NCI-H345 (cell line): ENCODE measurements at places on chromosomes 13 and 19.
A peak's percentile ranks its signal among the peaks of the same experiment; 100 is the strongest.

DNA sequence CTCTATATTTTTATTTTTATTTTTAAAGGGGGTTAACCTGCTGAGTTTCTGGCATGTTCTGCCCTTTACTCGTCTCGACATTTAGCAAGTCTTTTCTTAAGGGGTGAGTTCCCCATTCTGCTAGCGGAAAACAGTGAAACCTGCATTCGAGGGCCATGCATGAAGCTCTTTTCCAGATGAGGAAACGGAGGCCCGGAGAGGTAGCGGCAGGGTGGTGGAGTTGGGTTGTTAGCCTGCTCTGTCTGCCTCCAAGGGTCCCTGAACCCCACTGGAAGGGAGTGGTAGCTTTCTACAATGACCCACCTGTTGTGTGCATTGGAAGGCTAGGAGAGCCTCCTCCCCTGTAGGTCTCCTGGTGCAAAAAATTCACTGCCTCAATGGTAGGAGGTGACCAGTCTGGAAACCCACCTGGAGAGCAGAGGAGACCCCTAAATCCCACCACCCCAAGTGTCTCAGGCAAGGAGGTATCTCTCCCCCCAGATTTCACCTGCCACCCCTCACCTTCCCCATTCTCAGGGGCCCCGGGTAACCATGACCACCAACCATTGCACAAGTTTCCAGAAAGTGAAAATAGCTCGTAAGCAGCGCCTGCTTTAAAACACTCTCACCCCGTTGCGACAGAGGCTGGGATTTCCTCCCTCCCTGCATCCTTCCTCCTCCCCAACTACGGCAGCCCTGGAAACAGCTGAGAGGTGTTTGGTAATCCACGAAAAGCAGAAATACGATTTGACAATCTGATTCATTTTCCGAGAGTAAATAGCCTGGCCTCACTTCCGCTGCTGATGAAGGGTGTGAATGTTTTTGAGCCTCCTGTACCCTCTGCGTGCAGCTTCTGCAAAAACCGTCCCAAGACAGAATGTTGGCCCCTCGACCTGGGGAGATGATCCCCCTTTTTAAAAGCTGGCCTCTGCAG, 3.5 kb downstream of the KLF2 start:
- no peak for DNase-seq

- DNase-seq = no peak
Observed at GRCh38 chr13:24042710-24043440, 117.6 kb upstream of the SPATA13 start.

GRCh38 chr19:4717191-4717965, 6.3 kb downstream of the DPP9 start:
- peak; percentile 9 for DNase-seq

DNA sequence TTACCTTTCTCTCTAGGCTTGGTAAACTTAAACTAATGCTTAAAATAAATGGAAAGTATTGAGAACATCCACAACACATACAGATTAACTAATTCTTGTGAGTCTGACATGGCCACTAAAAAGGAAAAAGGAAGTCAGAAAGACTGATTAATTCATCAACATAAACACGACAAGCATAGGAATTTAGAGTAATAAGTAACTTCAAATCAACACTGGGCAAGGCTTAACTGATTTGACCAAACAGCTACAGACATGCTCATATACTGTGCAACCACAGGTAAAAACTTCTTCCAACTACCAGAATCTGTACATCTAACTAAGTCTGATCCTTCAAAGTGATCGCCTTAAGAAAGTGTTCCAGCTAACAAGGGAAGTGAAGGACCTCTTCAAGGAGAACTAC, 20.5 kb downstream of the UGGT2 start:
- DNase-seq = no peak

DNA sequence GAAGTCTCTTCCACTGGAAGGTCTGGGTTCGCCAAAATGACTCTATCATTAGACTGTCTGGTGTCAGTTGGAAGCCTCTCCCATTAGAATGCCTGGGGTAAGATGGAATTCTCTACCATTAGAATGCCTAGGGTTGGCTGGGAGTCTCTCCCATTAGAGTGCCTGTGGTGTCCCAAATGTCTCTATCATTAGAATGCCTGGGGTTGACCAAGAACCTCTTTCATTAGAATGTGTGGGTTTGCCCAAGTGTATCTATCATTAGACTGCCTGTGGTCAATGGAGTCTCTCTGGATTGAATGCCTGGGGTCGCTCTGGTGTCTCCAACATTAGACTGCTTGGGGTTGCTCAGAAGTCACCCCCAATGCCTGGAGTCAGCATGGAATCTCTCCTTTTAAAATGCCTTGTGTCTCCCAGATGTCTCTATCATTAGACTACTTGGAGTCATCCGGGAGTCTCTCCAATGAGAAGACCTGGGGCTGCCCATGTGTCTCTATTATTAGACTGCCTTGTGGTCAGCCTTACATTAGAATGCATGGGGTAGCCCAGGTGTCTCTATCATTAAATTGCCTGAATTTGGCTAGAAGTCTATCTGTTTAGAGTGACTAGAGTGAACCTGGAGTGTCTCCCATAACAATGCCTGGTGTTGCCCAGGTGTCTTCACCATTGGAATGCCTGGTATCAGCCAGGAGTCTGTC, 1518.4 kb downstream of the UQCRFS1 start:
- DNase-seq = no peak

GRCh38 chr13:94228763-94229162, 250.7 kb downstream of the DCT start:
- DNase-seq = no peak

- DNase-seq = peak; percentile 91
Observed at GRCh38 chr19:47745010-47745901, at the start of gene NOP53. TSS of gene NOP53 (plus strand) at chr19:47745546. CDS start at chr19:47745560, 14 bp downstream.

DNA sequence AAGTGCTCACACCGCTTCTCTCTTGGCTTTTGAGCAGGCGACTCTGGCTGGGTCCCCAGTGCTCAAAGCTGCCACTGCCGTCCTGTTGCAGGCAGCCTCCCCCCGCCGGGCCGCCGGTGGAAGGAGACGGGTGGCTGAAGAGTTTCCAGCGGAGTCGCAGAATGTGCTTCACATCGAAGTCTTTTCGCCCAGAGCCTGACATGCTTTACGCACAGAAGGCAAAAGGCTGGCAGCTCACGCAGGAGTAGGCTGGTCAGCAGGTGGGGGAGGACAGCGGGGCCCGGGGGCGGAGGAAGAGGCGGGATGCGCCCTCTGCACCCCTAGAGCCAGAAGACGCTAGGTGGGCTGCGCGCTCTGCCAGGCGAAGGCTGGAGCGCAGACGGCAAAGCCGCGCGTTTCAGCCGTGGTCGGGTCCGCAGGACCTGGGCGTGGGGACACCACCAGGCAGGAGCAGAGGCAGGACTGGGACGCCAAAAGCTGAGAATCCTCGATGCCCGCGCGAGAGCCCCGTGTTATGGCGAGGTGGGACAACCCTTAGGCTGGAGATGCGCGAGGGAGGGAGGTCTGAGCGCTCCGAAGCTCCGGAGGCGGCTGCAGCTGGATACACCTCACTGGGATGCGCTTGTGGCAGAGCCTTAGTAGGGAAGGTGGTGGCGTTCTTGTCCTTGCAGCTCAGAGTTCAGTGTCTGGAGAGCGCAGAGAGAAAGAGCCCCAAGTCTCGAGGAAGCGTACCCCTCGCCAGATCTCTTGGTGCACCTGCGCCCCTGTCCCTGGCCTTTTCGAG, at the start of gene ATXN8OS:
ATXN8OS (plus strand) TSS at position 329 of the 784 bp plus-strand sequence.
- no peak for DNase-seq

- peak; percentile 31 for DNase-seq
Observed at GRCh38 chr19:49766930-49767299, at the start of gene AP2A1. TSS of gene AP2A1 (plus strand) at chr19:49767001. CDS start at chr19:49767134, 133 bp downstream.

DNA sequence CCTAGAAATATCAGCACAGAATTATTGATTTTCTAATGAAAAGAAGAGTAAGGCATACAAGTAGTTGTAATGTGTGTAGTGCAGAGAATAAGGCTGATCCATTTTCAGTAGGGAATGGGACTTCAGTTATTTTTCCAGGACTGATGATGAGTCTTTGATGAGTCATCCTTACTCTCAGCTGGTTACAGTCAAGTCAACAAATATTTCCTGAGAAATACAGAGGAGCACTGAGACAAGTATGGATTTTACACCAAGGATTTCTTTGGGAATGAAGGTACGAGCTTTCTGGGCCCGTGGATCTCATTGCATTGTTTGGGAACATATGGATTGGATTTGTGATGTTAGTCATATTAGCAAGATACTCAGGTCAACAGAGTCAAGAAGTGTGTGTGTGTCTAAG, 502.7 kb downstream of the FGF9 start:
- no peak for DNase-seq

GRCh38 chr13:47136504-47136941, 239.7 kb upstream of the HTR2A start:
- peak; percentile 44 for DNase-seq

GRCh38 chr19:29285187-29285687, 72.3 kb upstream of the UQCRFS1 start:
- no peak for DNase-seq

DNA sequence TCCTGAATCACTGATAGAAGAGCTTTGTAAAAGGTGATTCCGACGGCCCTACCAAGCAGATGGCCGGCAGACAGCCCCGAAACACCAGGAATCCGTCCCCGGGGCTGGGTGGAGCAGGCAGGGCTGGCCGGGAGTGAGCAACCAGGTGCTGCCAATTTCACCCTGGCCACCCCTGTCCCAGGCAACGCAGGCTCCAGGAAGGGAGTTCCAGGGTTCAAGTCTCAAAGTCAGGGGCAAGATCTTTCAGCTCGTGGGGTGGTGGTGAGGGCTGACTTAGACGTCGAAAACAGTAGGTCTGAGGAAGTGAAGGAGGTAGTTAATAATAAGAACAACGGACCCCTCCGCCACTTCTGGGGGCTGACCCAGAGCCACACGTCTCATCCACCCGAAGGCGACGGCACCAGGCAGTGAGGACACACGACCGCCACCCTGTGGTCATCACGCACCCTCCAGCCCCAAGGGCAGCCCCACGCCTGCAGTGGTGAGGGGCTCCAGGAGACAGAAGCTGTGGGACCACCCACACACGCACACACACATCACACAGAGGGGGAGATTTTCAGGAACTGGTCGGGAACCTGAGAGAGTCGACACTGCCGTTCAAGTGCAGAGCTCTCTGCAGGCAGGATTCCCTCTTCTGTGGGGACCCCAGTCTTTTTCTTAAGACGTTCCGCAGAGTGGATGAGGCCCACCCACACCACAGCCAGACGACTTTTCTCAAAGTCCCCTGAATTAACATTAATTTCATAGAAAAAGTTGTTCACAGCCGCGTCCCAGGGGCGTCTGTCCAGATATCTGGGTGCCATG, 67.2 kb downstream of the SPACA7 start:
- DNase-seq = no peak

GRCh38 chr19:4523306-4524110, 5.2 kb upstream of the PLIN4 start:
- no peak for DNase-seq

DNA sequence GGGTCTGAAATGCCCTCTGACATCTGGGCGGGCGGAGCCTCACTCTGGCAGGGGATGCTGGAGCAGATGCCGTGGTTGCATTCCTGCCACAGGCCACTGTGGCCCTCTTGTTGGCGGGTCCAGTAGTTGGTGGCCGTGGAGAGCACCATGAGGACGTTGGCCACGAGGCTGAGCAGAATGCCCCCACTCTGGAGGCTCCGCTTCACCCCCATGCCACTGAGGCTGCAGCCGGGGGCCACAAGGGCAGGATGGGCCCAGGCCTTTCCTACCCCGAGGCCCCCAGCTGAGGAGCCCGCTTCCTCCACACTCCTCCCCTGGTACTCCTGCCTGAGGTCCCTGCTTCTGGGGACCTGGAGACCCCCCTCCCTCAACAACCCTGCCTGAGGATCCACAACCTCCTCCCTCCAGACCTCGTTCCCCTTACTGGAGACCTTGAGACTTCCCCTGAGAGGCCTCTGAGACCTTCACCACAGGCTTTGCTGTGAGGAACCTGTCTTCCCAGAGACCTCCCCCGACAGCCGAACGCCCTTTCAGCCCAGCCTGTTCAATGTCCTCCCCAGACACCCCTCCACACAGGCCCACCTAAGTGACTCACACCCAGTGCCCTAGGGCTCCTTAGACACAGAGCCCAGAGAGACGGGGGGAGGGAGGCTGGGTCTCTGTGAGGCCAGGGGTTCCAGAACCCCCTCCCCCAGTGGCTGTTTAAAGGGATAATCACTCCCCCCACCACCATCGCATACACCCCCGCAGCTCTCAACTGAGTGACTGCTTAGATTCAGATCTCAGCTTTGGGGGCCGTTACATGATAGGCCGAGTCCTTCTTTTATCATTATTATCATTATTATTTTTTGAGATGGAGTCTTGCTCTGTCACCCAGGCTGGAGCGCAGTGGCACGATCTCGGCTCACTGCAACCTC, at the start of gene CLDND2:
CLDND2 (minus strand) TSS at position 638 of the 917 bp plus-strand sequence; CDS start at position 212, 426 bp downstream.
- DNase-seq = no peak

- no peak for DNase-seq
Observed at GRCh38 chr19:19642506-19643157, 825 bp downstream of the GMIP start.

DNA sequence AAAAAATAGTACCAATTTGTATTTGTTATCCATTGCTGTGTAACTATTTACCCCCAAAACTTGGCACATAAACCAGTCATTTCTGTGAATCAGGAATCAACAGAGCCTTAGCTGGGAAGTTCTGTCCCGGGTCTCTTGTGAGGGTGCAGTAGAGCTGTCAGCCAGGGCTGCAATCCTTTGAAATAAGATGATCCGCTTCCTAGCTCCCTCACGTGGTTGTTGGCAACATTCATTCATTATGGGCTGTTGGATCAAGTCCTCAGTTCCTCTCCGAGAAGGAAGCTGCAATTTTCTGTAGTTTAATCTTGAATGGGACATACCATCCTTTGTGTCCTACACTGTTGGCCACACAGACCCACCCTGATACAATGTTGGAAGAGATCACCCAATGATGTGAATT, 277.2 kb downstream of the SUCLA2 start:
- no peak for DNase-seq

DNA sequence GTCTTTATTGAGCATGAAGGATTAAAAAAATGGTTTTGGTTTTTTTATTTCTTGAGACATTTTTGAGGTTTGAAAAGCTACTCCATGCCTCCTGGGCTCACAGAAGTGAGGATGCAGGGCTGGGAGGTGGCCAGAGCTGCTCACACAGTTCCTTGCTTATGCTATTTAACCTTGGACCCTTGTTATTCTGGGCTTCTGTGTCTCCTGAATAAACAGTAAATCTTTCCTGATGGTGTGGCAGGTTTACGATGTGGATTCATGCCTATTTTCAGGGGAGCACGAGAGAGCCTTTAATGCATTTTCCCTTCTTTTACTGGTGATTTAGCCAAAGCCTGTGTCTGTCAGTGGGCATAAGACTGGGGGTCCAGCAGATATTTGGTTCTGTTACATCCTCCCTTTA, 34.3 kb upstream of the PCDH8 start:
- no peak for DNase-seq

DNA sequence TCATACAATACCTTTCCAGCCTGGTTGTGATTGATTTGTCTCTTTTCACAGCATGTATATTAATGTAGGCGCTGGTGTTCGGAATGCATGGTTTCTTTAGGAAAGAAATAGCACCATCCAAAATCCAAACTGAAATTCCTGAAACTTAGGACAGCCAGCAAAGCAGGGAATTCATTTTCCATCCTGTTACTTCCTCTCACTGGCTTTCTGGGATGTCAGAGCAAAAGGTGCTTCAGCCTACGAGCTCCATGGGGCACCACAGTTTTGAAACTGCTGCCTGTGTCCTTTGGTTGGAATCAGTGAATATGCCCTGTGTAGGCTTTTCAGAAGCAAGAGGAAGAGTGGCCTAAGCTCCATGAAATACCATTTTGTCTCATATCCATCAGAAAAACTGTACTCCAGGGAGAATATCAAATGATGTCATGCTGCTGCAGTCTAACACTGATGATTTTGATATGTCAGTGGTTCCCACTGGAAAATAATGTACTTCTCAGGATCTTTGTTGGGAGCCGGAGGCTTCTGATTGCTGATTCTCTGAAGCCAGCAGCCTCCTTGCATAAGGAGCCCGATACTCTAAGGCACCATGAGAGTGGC, 117.8 kb upstream of the SERP2 start:
- DNase-seq = no peak
